ENCODE measurements at places on chromosomes 1 and 21.
A peak's percentile ranks its signal among the peaks of the same experiment; 100 is the strongest.

- DNase-seq, result no peak
These were observed 201.2 kb downstream of the TOMM20 start for GRCh38 chr1:234927312-234927970.

GRCh38 chr1:40665335-40666171 lies at the start of gene RIMS3:
Gene RIMS3, minus strand, starts transcription at chr1:40665682. Its CDS starts 23,757 bp downstream, at chr1:40641925.
- DNase-seq, result peak; percentile 35

GRCh38 chr1:8858888-8859706 lies 19.4 kb downstream of the ENO1 start:
- peak; percentile 68 for DNase-seq

DNA sequence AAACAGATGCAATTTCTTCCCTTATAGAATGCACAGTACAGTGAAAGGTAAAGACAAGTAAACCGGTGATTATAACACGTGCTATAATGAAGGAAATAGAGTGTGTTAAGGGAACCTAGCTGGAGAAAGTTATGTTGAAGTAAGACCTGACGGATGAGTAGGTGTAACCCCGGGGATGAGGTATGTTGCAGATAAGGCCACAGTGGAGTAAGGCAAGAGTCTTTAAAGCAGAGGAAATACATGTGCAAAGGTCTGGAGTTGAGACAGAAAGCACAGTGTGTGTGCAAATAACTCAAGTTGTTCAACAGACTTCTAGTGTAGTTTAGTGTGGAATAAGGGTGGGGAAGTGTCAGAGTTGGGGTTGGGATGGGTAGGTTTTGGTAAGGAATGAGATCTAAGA lies 2.9 kb downstream of the DBT start:
- DNase-seq, result no peak

DNA sequence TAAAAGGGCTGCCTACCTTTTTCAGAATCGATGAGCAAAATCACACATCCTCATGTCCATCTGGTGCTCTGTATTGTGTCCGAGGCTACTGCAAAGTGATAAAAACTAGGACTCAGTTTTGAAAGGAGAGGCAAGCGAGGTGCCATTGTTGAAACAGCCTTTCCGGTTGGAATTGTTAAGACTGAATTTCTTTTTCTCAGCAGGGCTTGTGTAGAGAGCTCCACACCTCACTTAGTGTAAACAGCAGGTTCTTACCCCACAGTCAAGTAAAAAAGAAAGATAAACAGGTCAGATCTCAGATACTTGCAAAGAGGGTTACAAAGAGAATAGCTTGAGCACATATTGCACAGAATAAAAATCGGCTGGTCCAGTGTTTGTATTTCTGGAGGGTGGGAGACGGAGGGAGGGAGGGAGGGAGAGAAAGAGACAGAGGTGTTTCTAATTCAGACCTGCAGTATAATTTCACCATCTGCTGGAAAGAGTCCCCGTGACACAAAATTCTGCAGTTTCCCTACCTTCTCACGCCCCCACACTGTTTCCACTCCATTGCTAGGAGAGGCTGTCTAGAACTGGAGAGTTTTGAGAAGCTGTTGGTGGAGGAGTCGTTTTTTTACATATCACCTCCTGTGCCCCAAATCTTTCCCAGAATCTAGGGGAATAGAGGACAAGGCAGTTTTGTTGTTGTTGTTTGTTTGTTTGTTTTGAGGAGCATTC lies 82.5 kb downstream of the EDEM3 start:
- no peak for DNase-seq

GRCh38 chr21:35607406-35607805 lies 452.9 kb downstream of the SETD4 start:
- no peak for DNase-seq
